ENCODE measurements at places on chromosomes 3 and 15.

- DNase-seq, result no peak
Observed at GRCh38 chr3:6416049-6416661, 444.8 kb upstream of the GRM7 start.

- DNase-seq, result no peak
Observed at GRCh38 chr15:69253156-69253555, 45.6 kb upstream of the PAQR5 start.

GRCh38 chr15:47955021-47955420 lies 165.8 kb upstream of the SLC24A5 start:
- DNase-seq, result no peak

GRCh38 chr3:557972-558371 lies 361.4 kb downstream of the CHL1 start:
- no peak for DNase-seq

DNA sequence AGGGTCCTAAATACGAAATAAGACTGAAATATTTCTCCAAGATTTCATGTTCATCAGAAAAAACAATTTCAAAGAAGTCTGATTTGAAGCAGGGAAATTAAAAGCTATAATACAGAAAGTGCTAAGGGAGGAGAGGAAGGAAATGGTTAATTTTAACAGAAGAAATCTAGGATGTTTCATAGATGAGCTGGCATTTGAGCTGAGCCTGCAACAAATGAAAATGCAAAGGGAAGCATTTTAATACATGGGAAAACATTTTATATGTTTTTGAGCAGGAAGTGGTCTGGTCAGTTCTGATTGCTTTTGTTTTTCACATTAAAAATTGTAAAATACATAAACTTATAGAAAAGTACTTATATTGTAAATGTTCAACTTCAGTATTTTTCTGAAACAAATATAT lies 17.2 kb upstream of the RAP2B start:
- no peak for DNase-seq

All from nucleus accumbens (tissue), 56 donors.